ENCODE measurements at places on chromosomes 12 and 14. TPM values are rescaled to one million over a fixed set of nuclear protein-coding genes. Genes with fewer than 3 reads are reported as not detected.
A peak's percentile ranks its signal among the peaks of the same experiment; 100 is the strongest.

GALNT8 gene
- 1.3 TPM for total RNA-seq

POU6F1 gene
- total RNA-seq, result 28.9 TPM

WSCD2 gene
- 0.82 TPM for total RNA-seq

GRCh38 chr14:72892879-72893635, 844 bp downstream of the DPF3 start:
- H3K36me3 ChIP-seq, result no peaks in the 10 kb centered on the region
- H3K27ac ChIP-seq, result peak overlapping the region; percentile 65
- H3K27me3 ChIP-seq, result no peaks in the 10 kb centered on the region

DNA sequence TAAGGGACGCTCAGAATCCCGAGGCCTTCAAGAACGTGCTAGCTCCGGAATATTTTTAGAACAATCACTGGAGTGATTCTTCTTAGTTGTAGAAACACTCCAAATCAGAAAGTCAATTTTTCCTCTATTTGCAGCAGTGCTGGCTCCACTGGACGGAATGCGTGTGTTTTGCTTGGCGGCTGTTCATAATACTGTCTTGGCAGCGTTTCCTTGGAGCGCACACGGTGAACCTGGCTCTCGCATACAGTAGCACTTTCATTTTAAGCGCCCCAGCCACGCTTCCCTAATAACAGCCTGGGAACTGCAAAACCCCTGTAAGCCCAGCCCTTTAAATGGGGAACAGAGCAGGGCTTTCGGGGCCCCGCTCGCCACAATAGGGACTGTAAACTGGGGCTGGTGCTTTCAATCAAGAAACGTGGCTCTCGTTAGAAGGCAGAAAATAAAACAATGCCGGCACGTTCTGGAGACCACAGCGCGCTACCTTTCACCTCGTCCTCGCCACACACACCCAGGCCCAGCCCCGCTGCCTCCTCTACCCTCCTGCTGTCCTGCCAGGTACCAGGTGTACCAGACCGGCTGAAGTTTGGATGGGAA, 79.9 kb downstream of the BCL11B start:
- H3K4me1 ChIP-seq, result peaks cover 4% of the 10 kb centered on the region
- no peaks in the 10 kb centered on the region for H3K36me3 ChIP-seq

DNA sequence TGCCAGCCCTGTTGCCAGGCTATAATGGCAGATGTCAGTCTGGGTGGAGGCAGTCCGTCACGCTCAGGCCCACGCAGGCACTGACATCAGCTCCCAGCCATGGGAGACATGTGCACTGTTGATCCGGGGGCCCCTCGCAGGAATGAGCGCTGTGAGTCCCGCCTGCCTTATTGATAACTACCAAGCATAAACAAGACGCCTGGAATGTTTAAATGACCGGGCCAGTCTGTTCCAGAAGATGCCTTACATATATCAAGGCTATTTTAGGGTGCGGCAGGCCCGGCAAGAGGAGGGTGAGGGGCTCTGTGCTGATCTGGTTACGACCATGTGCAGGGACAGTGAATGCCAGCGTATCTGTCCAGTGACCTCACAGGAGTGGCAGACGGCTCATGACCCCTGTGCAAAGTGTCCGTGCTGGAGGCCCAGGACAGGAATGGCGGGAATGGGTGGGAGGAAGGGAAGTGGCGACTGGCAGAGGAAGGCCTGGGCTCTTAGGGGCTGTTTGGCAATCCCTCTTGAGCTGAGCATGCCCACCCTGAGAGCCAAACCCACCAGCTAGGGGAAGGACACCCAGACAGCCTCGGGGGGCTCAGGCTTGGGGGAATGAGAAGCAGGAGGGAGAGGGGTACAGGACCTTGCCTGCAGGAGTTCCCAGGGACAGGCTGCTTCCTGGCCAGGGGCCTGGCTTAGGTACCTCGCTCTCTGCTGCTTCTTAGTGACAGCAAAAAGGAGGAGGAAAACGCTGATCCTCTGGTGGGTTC, 49.3 kb downstream of the DLK1 start:
- no peaks in the 10 kb centered on the region for H3K27me3 ChIP-seq
- no peaks in the 10 kb centered on the region for H3K36me3 ChIP-seq
- DNase-seq, result no peak
- no peak overlapping the region for H3K27ac ChIP-seq

Data from ovary (tissue), 10 donors.